ENCODE measurements at places on chromosomes 2 and 18.

- no peak for DNase-seq
Measured at GRCh38 chr2:215136669-215137328, 1.6 kb downstream of the ABCA12 start.

DNA sequence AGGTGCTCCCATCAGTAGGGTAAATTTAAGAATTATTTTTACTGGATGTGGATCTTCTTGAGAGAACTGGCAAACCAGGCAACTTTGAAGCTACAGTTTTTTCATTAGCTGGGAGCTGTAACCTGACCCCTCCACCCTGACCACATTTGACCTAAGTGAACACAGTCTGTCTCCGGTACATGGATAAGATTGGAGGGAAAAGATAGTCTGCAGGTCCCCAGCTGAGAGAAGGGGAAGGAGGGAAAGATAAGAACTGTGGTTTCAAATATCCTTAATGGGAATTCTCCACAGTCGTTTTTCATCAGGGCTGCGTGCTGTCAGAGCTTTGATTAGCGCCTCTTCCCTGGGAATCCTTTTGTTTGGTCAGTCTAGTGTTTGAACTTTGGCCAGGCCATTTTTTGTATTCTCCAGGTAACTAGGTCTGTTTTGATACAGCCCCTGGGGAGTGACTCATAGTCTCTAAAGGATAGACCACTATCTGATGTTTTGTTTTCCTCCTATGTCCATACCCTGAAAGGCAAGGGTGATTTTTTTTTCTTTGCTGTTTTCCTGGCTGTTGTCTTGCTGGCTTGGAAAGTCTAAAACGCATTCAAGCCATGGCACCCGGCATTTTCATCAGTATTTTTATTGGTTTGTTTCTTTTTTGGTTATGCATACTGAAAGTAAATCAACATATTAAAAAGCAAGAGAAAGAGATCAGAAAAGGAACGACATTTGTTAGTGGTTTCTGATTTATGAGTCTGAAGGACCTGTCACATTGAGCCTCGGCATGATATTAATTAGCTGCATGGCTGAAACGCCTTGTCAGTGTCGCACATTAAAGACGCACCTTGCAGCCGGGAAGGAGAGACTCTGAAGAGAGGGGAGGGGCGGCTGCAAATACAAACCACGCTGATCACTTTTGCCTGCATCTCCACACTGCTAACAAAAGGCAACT is 183.4 kb upstream of the FN1 start:
- no peak for DNase-seq

DNA sequence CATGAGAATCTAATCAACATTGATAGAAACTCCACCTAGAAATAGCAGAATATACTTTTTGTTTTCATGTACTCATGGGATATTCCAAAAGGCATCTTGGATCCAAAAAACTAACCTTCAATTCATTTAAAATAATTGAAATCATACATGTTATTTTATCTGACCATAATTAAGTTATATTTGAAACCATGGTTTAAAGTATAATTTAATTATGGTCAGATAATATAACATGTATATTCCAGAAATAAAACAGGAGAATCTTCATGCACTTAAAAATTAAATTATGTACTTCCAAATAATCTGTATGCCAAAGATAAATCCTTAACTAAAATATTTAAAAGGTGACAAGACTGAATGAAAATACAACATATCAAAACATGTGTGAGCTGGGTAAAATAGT is 651.3 kb upstream of the LINC00305 start:
- no peak for DNase-seq

- no peak for DNase-seq
Measured at GRCh38 chr2:69375494-69376353, 11.3 kb downstream of the GFPT1 start.

- DNase-seq: no peak
Measured at GRCh38 chr2:160362541-160362940, 131.1 kb downstream of the RBMS1 start.

GRCh38 chr2:70523996-70524965 is 29.3 kb downstream of the TGFA start:
- peak; percentile 5 for DNase-seq

DNA sequence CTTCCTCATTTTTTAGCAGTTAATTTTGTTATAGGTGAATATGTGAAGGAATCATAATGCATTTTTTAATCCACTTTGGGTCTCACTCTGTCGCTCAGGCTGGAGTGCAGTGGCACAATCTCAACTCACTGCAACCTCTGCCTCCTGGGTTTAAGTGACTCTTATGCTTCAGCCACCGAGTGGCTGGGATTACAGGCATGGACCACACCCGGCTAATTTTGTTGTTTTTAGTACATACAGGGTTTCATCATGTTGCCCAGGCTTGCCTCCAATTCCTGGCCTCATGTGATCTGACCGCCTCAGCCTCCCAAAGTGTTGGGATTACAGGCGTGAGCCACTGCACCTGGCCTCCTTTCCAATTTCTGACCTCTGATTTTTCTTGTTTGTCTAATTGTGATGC is 17.7 kb downstream of the SCYGR5 start:
- no peak for DNase-seq

GRCh38 chr2:127053731-127054603 is 53.0 kb downstream of the BIN1 start:
- no peak for DNase-seq

DNA sequence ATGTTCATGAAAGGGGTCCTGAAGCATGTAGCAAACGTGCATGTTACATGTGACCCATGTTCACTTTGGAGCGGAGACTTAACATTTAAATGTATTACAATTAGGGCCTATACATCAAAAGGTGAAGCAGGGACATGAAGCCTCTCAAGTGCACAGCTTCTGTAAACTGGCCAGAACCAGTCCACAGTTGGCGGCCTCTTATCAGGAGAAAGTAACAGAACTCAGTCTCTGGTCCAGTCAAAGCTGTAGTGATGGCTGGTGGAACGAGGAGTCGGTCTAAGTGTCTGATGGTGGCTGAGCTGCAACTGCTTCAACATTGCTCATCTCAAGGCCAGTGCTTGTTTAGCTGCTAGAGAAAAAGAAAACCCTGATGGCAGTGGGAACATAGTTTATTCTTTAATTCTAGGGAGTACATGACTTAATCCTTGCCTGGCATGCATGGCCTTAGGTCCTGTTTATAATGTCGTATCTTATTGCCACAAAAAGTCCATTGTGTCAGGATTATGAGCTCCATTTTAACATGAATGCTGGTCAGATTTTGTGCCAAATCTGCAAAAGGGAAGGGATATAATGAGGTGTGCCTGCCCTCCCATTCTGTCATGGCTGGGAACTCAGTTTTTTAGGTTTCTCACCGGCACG is 22.2 kb upstream of the YES1 start:
- no peak for DNase-seq

GRCh38 chr18:59233017-59233410 is 13.1 kb downstream of the GRP start:
- DNase-seq: no peak

GRCh38 chr2:38602136-38602731 is 494 bp downstream of the HNRNPLL start:
- no peak for DNase-seq

DNA sequence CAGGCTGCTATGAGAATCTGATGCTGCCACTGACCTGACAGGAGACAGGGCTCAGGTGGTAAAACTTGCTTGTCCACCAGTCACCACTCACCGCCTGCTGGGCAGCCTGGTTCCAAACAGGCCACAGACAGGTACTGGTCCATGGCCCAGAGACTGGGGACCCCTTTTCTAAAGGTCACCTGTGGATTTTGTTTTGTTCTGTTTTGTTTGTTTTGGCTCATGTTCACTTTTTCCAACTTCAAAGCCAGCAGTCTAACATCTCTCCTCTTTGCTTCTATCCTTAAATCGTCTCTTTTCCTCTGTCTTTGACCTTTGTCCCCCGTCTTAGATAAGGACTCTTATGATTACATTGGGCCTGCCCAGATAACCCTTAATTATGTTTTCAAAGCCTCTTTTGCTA is 3.3 kb upstream of the CERKL start:
- no peak for DNase-seq

DNA sequence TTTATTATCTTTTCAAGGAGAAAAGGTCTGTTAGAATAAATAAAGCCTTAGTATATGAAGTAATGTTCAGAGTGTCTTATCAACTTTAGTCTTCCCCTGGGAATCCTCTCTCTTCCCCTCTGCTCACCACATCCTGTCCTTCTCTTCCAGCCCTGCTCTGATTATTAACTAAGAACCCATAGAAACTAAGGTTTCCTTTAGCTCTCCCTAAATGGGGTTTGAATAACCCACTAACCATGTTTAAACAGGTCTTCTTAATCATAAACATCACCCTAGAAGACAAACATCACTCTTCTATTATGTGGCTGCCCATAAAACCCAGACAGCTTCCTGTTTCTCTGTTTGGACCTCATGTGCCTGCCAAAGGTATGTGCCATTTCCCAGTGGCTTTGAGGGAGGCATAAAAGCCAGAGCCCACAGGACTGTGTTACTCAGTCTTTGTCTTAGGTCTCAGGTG is 50.1 kb downstream of the SLC14A1 start:
- no peak for DNase-seq

Data from effector memory CD4-positive, alpha-beta T cell (primary cell).